ENCODE measurements at places on chromosomes 1 and 21. TPM values are rescaled to one million over a fixed set of nuclear protein-coding genes. Genes with fewer than 3 reads are reported as not detected.

PTP4A2 gene
- 275 TPM for total RNA-seq

- no peak for DNase-seq
Observed at GRCh38 chr1:117571496-117571895, 34.4 kb upstream of the TENT5C start.

GRCh38 chr1:109523706-109524105 is 14.2 kb upstream of the AMIGO1 start:
- no peak for DNase-seq

HEYL gene
- not detected for total RNA-seq

- no peak for DNase-seq
Observed at GRCh38 chr1:114750780-114751179, 7.0 kb downstream of the CSDE1 start.

DNA sequence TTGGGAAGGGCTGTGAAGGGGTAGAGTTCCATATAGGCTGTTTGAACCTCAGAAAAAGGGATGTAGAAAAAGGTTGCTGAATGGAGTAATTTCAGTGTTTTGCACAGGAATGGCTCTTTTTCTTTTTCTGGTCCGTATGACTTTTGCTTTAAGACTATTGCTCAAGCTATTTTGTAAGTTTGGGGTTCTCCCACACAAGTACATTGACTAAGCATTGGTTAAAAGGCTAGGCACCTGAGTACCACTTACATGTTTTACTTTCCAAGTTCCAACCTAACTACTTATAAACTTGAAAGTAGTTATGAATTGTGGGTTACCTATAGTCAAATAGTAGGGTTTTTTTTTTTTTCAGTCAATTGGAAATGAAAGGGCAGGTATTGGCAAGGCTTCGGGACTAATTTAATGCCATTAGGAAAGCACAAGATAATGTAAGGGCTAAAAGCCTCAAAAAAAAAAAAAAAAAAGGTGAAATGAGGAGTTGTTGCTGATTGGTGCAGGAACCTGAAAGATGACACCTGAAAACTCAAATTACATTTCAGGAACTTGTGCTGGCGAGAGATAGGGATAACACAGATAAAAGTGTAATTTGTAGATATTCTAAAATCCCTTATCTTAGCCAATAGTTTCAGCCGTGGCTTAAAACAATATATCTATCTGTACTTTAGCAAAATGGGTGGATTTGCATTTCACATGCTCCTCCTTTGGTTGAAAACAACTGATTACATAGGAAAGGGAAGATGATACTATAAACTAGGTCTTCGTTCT is 209.5 kb downstream of the RPS6KC1 start:
- no peak for DNase-seq

Measured in activated B cell treated with CpG ODN at 0.5 μM for 24 hours (primary cell).